ENCODE measurements at places on chromosomes 11 and 22.
A peak's percentile ranks its signal among the peaks of the same experiment; 100 is the strongest.

DNA sequence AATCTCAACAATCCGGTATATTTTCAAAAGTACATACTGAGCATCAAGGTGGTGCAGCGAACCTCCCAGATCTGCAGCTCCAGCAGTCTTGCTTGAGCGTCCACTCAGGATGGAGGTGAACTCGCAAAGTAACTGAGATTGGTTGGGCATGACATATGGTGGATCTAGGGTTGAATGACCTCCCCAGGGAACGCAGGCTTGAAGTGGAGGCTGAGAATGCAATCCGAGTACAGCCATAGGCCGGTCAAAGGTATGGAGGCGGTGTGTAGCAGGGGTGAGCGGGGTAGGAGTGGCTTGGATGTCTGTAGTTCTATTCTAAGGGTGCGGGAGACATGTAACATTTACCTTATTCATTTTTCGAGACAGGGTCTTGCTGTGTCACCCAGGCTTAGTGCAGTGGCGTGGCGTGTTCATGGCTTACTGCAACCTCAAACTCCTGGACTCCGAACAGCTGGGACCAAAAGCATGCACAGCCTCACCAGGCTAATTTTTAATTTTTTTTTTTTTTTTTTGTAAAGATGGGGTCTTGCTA is 631 bp upstream of the C22orf39 start:
- DNase-seq: peak; percentile 46

GRCh38 chr11:62157603-62158002 is 32.4 kb upstream of the SCGB1D1 start:
- DNase-seq: no peak

DNA sequence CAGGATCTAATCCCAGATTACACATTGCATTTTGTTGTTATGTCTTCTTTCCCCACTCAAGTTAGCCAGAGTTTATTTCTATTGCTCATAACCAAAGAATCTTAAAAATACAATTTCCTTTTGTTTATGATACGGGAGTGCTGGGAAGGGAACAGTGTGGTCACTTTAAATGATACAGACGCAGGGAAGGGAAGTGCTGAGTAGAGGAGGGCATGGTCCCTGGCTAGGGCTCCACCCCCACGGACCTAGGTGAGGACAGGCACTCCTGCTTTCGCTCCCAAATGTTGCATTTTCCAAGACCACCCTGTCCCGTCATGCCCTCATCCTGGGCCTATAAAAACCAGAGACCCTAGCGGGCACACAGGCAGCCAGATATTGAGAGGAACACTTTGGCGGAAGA is 30.6 kb upstream of the NARS2 start:
- no peak for DNase-seq

GRCh38 chr11:1153951-1154493 is 3.7 kb upstream of the MUC5AC start:
- no peak for DNase-seq

- DNase-seq: no peak
Measured at GRCh38 chr22:31276426-31277167, 15.7 kb downstream of the PIK3IP1 start.

- DNase-seq: no peak
Measured at GRCh38 chr11:69157822-69158231, 2.1 kb downstream of the SMIM38 start.

DNA sequence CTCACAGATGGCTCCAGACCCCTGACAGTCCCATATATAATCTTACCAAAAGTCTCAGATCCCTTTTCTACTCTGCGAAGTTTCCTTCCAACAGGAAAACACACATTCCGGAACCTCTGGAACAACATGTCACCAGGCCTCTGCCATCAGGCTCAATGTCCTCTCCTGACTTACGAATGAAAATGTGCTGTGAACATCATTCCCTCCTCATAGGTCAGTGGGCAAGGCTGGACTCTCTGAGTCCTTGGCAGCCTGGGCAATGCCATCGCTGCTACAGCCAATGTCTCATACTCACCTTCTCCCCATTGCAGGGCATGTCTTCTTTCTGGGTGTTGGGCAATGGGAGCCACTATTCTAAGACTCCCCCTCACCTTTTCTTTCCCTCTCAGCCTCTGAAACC is 1.7 kb upstream of the HPX start:
- DNase-seq: no peak

- DNase-seq: no peak
Measured at GRCh38 chr11:59358020-59358419, 675 bp upstream of the OR5AN1 start.

DNA sequence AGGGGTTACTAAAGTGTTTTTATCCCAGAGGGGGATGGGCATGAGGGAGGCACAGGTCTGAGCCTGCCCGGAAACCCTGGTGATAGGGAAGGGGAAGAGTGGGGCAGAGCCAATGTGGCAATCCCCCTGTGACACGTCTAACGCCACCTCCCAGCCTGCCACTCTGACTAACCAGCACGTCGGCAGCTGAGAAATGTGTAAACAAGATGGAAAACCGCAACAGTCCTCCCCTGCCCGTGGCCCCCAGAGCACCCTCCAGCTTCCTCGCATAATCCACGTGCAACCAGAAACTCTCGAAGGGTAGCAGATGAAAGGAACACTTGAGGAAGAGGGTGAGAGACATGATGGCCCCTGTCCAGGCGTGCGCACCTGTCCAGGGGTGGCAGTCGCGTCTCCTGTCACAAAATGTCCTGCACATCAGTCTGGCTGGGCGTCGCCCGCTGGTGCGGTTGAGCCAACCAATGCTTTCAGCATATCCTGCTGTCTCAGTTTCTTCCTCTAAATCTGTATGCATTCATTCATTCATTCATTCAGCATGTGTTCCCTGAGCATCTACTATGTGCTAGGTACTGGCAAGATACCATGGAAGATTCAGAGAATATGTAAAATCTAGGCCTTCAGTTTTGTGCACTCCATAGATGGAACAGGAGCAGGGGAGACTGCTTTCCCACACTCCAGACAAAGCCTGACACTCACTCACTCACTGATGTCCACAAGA is 4.5 kb downstream of the TMPRSS4 start:
- DNase-seq: no peak

DNA sequence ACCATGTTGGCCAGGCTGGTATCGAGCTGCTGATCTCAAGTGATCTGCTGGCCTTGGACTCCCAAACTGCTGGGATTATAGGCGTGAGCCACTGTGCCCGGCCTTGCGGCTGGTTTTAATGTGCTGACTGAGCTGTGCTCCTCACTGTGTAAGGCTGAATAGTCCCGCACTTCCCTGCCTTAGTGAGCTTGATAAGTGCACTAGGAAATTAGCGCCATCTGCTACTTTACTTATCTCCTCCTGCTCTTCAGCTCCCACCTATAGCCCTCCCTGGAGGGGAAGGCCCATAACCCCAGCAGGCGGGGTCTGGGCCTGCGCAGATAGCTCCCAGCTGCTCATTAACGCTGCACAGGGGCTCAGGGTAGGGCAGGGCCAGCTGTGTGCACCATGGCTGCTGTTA is 49.4 kb downstream of the CLMP start:
- no peak for DNase-seq

GRCh38 chr11:57277845-57278720 is 41.0 kb upstream of the APLNR start:
- DNase-seq: no peak

- no peak for DNase-seq
Measured at GRCh38 chr11:120908461-120909181, 115.3 kb upstream of the TBCEL start.
